ENCODE measurements at places on chromosomes 2 and 18.

DNA sequence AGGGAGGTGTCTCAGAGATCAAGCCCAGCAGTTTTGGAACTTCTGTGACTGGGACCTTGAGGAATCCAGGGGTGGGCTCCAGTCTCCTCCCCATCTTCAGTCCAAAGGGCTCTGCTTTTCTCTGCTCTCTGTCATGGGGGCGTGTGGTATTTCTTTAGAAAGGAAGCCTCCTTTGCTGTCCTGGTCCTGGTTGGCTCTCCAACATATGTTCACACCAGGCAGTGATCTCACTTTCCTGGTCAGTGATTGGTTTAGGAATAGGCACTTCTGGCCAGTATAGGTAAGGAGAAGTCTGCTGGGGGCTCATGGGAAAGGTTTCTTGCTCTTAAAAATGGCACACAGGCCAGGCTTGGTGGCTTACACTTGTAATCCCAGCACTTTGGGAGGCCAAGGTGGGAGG is 115.5 kb upstream of the HAAO start:
- DNase-seq = no peak

GRCh38 chr18:76464281-76465259 is 30.5 kb downstream of the ZNF516 start:
- DNase-seq = no peak

DNA sequence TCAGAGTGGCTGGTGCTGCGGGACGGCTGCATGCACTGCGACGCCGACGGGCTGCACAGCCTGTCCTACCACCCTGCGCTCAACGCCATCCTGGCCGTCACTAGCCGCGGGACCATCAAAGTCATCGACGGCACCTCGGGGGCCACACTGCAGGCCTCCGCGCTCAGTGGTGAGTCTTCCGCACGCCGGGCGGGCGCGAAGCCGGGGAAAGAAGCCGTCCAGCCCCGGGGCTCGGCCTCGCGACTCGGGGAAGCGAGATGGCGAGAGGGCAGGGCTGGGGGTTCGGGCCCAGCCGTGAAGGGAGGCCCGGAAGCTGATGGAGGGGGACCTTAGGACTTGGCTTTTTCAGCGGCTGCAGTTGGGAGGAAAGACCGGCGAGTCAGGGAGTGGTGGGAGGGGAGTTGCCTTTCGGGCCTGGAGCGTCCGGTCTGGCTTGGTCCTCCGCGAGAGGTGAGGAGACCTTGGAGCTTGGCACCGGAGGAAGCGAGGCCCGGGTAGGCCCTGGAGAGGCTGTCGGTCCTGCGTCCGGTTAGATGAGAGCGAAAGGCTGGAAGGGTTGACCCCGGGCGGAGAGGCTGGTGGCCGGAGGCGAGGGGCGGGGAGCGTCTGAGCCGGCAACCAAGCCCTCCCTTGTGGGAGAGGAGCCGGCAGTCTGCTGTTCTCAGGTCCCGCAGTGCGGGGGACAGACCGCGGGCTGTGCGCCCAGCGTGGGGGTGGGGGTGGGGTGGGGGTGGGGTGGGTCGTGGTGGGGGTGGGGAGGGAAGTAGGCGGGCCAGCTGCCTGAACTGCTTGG is 691 bp downstream of the BIRC6 start:
- DNase-seq = peak; percentile 43

DNA sequence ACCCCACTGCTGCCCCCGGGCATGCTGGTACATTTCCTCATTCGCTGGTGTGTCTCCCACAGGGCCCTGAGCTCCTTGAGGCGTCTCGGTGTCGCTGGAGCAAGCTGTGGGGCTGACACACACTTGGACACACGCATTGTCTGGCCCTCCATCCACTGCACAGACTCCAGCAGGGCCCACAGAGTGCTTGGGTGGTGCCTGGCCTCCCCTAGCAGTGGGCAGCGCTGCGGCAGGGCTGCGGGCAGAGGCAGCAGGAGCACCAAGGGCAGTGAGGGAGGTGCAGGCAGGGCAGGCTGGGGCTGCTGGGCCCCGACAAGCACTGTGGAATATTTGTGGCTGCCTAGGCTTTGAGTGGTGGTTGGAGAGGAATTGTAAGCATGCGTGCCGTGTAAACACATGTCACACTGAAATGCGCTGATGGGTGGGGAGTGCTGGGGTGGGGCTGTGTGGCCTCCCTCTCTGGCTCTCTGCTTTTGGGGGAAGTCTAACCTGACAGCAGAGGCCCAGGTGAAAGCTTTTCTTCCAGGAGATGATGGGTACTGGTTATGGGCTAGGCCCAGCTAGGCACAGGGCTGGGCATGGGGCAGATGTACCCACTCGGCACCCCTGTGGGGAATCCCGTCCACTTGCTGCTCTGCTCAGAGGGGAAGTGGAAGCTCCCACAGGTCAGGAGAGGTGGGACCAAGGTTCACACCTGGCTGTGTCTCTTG is 55.5 kb upstream of the HS6ST1 start:
- no peak for DNase-seq

DNA sequence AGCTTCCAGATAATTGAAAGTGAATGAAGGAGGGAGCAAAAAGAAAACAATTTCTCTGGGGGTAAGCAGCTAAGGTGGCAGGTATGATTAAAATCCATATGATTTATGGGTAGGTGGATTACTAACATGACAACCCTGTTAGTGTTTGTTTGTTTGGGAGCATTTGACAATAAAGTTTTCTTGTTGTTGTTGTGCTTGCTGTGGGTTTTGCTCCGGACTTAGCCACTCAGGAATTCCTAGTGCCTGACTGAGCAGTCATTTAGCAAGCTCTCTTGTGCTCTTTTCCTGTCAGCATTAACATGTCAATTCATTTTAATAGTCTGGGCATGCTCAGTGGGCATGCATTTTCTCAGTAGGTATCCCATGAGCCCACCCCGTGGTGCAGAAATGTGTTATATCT is 674.8 kb upstream of the ZEB2 start:
- DNase-seq = no peak

DNA sequence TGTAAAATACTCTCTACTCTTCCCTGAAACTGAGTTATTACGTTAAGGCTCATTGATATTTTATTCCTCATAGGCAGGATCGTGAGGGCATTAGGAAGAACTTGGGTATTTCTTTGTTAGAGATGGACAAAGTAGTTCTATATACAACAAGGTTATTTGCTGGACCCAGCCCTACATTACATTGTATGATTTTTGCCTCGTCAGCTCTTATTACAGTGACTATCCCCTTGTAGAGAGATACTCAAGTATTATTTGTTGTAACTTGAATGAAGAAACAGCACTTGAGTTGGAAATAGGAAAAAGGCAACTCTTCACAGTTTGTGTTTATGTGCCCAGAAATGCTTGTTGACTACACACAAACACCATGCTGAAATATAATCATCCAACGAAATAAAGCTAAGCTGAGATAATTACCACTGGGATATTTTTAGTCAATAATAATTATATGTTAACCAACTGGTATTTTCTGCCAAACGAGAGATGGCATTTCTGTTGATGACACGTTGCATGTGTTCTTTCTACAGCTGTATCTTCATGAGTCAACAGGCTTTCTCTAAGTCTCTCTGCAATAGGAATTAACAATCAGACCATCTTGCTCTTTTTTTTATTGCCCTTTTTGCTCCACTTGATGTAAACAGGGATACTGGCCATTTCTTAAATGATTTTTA is 947.6 kb downstream of the DPP10 start:
- DNase-seq = no peak

DNA sequence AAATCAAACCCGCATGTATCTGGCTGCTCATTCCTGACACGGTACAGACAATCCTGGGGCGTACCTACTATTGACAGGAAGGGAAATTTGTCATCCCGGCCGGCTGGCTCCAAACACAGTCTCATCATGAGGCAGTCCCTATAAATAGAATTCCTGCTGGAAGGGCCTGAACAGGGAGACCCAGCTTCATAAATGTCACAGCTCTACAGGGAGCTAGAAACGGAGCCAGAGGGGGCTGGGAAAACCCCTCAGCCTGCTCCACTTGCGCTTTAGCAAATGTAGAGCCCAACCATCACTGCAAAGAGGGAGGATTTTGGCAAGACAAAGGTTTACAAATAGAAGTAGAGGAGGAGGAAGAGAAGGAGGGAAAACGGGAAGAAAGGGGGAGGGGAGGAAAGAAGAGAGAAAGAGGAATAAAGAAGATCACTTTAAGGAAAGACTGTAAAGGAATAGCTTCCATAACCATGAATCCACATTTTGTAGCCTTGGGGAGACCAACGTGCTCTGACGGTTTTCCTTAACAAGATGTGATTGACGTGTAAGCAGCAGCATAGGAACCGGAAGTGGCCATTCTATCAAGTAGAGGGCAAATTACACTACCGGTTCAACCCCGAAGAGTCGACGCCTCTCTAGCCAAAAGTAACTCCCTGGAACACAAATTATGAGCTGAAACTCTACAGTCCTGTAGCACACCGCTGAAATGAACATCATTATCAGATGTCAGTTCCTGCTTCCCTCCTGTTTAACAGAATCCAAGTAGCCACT is 56.8 kb upstream of the TTN start:
- DNase-seq = peak; percentile 62

GRCh38 chr2:9653485-9654271 is 22.9 kb upstream of the YWHAQ start:
- peak; percentile 85 for DNase-seq

GRCh38 chr2:157194097-157194688 is 63.3 kb upstream of the GALNT5 start:
- peak; percentile 39 for DNase-seq

DNA sequence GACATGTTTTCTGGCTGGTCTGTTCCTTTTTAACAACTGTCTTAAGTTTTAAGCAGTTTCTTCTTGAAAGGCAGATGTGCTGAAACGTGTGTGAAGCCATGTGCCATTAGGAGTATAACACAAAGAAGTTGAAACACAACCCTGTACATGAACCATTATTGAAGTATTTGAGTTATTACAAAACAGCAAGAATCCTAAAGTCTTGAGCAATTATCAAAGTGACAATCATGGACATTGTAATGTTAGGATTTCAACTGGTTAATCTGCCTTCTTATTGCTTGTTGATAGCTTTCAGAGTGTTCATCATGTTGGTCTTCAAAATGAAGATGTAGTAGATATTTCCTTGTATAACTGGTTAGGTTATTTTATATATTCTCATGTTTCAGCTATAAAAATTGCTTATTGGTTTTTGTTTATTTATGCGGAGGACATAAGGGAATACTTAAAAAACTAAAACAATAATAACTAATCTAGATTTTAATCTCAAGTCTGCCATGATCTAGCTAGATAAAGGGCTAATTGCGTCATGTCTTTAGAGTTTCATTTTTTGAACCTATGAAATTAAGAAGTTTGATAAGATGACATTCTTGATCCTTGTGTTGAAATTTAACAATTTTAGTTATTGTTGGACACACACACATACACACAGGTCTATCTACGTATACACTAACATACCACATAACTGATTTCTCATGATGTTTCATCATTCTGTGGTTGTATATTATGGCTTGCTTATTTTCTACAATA is 21.1 kb downstream of the PPP1R1C start:
- DNase-seq = no peak

- no peak for DNase-seq
These were observed 49.8 kb upstream of the CNGA3 start for GRCh38 chr2:98296440-98296839.

GRCh38 chr2:162828545-162828944 is 10.0 kb downstream of the KCNH7 start:
- DNase-seq = peak; percentile 4

GRCh38 chr2:168174756-168175155 is 72.6 kb downstream of the STK39 start:
- DNase-seq = no peak

DNA sequence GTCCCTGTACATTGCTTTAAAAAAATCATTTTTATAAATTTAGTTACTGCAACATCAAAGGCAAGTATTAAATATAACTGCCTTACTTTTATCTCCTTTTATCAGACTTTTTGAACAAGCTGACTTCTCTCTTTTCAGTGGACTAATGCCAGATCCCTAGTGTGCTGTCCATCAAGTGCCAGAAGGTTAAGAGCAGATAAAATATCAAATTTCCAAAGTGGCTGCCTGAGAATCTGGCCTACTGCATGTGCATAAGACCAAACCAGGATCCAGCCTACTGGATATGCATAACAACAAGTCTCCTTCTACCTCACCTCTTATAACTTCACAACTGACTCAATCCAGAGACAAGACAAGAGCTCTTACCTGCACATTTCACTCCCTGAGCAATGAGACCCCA is 59.8 kb upstream of the CHRNA1 start:
- DNase-seq = no peak

DNA sequence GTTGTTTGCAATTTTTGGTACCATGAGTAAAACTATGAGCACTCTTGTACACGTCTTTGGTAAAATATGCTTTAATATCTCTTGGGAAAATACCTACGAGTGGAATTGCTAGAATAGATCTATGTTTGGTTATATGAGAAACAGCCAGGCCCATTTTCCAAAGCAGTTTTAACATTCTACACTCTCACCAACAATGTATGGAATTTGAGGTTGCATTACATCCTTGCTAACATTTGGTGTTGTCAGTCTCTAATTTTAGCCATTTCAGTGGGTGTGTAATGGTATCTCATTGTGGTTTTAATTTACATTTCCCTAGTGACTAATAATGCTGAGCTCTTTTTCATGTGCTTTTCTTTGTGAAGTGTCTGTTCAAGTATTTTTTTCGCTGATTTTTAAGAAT is 118.9 kb upstream of the TCF4 start:
- DNase-seq = no peak

GRCh38 chr2:42979416-42979869 is 187.1 kb upstream of the HAAO start:
- DNase-seq = no peak

DNA sequence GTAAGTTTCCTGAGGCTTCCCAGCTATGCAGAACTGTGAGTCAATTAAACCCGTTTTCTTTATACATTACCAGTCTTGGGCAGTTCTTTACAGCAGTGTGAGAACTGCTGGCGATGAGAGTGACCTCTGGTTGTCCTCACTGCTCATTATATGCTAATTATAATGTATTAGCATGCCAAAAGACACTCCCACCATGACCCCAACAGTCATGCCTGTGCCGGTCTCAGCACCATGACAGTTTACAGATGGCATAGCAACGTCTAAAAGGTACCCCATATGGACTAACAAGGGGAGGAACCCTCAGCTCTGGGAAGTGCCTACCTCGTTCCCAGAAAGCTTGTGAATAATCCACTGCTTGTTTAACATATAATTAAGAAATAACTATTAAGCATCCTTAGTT is 8.1 kb upstream of the IL1A start:
- no peak for DNase-seq

- DNase-seq = no peak
These were observed 502.9 kb upstream of the ZEB2 start for GRCh38 chr2:145022666-145023333.

- DNase-seq = peak; percentile 60
These were observed 3.2 kb downstream of the PIGN start for GRCh38 chr18:62183578-62184195.

DNA sequence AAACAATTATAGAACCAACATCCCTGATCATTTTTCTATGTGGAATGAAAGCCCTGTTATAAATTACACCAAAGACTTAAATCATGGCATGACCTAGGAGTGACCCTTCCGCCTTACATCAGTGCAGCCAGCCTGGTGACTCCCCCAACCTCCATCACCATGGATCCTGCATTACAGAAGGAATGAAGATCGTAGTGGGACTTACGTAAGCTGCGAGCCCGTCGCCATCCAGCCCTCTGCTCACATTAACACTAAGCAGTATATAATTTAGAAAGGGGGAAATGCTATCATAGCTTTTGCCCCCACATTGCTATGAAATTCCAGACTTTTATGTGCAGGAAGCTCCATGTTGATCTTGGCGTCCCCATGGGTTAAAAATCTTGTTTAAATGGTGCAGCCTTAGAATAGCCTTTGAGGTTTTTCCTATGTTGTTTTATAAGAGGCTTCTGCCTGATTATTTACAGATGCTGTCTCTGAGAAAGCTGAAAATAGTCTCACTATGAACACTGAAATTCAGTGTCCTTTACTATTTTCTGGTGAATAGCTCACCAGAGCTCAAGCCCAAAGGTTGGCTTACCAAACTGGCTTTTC is 76.3 kb downstream of the COLEC12 start:
- DNase-seq = no peak
